ENCODE measurements at places on chromosomes 16 and 17.

DNA sequence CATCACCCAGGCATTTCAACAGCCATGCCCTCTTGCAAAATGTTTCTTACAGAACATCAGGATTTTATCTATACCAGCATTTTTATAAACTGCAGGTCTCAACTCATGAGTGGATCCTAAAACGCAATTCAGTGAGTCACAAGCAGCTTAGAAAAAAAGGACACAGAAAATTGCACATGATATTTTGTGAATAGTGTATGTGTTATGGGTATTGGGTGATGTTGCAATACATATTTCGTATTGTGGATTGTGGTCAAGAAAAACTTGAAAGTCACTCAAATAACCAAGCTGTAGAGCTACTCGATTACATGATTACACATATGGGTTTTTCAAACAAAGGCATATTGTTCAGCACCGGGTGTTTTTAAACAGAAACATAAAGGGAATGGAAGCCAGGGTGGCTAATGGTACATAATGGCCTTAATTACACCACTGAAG is 1.4 kb downstream of the WIPI1 start:
- DNase-seq = no peak

- DNase-seq = no peak
Observed at GRCh38 chr17:64216338-64217248, 46.5 kb downstream of the TEX2 start.

DNA sequence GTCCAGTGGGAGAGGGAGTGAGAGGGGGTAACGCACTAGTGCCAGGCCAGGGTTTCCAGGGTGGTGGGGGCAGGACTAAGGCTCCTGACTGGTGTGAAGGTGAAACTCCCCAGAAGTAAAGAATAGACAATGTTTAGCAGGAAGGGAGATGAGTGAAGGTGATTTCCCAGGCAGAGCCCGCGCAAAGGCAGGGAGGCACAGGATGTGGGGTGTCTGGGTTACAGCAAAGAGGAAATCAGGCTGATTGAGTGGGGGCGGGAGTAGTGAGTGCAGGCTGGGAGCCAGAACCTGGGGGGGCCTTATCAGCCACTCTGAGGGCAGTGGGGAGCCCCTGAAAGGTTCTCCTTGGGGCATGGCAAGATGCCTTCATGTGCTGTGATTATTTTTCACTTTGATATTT is 167.5 kb downstream of the UTP18 start:
- no peak for DNase-seq

DNA sequence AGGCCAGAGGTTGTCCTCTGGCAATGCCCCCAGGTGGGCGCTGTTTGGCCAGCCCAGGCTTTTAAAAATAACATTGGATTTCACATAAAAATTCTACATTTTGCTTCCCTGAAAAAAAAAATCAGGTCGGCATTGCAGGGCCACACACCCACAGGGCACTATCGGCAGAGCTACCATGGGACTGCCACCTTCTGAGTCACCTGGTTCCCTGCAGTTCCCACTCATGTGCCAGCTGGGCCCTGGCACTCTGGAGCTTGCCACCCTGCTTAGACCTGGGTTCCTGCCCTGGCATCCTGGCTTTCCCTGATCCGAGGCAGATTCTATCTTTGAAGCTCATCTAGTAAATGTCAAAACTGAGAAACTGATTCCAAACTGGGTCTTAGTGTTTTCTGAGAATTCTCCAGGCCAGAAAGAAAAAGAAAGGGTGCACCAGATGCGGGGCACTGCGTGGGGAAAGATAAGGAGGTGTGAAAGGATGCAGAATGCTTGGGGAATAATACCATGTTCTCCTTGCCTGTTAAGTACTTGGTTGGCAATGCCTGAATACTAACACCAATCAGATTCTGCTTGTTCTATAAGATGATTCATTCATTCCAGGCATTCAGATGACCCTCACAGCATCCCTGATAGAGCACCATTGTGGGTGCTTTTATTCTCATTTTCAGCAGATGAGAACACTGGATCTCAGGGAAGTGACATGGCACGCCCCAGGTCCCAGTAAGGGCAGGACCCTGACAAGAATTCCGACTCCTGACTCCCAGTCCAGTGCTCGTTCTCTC is 51.8 kb downstream of the RAI1 start:
- peak; percentile 33 for DNase-seq

DNA sequence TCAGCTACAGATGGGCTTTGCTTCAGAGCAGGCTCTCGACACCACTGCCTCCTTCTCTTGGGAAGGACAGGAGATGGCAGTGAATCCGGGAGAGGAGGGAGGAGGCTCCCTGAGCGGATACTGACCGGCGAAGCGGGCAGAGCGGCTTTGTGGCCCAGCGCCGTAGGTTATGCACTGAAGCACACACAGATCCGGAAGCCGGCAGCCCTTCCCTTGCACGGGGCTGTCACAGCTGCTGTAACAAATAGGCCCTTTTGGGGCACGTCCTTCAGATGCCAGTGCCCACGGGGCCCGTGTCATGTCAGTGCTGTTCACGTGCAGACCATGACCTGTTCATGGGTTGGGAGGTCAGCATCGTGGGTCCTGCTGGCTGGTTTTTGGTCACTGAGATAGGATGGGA is 144.7 kb upstream of the CHMP6 start:
- no peak for DNase-seq

DNA sequence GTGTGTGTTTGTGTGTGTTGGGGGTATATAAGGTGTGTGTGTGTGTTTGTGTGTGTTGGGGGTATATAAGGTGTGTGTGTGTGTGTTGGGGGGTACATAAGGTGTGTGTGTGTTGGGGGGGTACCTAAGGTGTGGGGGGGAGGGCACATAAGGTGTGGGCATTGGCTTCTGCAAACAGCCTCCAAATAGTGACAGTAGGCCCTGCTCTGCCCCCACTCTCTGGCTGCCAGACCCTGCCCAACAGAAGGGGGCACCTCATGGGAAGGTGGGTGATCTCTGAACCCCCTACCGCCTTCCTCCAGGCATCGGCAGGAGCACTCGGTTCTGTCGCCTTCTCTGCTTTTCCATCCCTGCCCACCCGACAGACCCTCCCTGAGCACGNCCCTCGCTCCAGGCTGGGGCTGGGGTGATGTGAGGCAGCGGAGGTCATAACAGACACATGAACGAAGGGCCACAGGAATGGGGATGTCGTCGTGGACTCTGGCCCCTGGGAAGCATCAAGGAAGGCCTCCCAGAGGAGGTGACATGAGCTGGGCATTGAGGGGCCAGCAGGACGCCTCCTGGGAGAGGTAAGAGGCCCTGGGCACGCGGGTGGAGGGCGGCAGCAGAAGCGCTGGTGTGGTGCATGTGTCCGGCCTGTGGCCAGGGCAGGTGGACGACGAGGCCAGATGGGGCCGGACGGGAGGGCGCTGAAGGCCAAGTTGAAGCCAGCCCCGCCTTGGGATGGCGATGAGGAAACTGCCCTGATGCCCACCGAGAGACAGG is 136.6 kb upstream of the RPH3AL start:
- DNase-seq = no peak
